ENCODE measurements at places on chromosomes 16 and 17.

DNA sequence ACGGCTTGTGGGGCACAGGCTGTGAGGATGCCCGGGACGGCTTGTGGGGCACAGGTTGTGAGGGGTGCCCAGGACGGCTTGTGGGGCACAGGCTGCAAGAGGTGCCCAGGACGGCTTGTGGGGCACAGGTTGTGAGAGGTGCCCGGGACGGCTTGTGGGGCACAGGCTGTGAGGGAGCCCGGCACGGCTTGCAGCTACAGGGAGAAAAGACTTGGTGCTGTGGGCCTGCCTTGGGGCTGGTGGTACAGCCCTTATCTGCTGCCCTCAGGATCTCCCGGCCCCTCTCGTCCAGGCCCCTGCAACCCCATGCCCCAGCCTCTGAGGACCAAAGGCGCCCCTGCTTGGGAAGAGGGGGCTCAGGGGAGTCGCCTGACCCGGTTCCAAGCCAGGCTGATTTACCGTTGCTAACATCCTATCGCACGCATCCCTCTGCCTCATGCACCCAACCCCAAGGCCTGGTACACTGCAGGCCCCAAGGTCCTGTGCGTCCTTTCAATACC, 5.0 kb upstream of the HBM start:
- no peak for DNase-seq

DNA sequence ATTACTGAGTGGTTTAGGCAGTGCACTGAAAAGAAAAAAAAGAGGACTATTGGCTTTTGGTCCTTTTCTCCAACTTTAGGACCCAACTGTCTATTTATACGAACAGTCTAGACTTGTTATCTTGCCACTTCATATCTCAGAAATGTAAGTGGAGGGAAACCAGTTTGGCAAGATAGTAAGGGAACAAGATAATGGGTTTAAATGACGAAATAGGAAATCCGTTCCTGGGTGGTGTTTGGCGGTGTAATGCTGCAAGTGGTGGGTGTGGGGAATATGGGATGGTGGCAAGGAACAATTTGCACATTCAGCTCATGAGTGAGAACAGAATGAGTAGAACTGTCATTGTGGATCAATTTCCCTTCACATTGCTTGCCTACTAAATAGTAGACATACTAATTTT, 44.7 kb downstream of the GRB7 start:
- no peak for DNase-seq

DNA sequence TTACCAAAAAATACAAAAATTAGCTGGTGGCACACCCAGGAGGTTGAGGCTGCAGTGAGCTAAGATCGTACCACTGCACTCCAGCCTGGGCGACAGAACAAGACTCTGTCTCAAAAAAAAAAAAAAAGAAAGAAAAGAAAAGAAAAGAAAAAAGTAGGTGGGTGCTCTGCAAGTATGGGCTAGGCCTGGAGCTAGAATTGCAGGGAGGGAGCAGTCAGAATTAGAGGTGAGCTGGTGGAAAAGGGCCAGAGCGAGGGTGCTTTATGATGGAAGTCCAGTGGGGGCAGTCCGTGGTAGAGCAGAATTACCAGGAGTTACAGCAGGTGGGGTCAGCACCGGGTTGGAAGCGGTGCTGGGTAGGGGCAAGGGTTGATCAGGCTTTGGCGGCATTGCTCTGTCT, 57.0 kb upstream of the KDM6B start:
- DNase-seq: no peak

DNA sequence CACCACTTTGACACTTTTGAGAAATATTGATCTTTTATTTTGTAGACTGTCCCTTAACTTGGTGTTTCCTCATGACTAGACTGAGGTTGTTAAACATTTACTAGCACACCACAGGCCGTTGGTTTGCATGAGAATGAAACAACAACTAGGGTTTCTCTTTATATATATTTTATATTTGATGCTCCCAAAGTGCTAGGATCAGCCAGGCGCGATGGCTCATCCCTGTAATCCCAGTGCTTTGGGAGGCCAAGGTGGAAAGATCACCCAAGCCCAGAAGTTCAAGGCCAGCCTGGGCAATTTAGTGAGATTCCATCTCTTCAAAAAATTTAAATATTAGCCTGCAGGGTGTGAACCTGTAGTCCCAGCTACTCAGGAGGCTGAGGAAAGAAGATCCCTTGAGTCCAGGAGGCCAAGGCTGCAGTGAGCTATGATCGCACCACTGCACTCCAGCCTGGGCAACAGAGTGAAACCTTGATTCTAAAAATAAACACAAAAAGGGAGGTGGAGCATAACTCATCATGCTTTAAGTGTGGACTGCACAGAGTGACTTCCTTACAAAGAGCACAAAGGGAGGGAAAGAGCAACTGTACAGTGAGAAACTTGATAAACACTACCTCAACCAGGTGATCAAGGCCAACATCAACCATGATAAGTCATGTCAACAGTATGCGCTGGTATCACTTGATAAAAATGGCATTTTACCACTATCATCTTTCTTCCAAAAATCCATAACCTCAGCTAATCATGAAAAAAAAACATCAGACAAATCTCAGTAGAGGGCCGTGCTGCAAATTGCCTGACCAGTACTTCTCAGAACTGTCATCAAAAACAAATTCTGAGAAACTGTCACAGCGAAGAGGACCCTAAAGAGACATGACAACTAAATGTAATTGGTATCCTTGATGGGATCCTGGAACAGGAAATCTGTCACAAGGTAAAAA, 72.8 kb upstream of the ATF7IP2 start:
- DNase-seq: no peak

GRCh38 chr16:89325861-89326471, 108.5 kb downstream of the ZNF778 start:
- no peak for DNase-seq

DNA sequence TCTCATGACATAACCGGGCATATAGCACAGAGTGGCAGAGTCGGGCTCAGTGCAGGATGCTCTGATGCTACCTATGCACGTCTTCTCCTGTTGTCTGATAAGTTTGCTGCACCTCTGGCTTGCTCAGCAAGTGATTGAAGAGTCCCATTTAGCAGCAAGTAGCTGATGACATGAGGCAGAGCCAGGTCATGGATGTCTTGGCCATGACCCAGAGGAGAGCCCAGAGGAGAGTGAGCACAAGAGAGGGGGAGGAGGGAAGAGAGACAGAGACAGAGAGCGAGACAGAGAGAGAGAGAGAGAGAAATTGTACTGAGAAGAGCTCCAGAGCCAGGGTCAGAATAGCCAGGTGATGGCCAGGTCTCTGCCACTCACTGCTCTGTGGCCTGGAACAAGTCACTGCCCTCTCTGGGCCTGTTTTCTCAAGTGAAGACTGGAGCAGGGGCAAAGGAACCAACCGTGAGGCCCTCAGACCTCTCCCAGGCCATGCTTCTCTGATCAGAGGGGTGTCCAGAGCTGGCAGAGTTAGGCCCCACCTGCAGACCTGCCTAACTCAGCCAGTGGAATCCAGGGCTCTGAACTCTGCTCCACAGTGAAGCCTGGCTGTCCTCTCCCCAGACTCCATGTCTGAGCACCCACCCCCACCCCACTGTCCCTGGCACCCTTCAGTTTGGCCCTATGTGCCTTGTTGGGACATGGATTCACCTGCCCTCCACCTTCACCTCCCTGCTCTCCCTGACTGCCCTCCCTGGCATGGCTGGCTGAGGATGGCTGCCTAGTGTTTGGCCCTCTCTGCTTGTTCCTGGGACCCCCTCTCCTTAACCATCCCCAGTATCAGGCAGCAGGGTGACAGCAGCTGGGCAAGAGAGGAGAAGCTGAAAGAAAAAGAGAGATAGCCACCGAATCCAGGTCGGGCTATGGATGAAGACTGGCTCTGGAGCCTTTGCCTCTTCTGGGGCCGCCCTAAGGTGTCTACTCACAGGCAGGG, 4.3 kb upstream of the KRT35 start:
- DNase-seq: no peak

GRCh38 chr16:12092544-12092921, 116.0 kb downstream of the SNX29 start:
- no peak for DNase-seq

- DNase-seq: no peak
Measured at GRCh38 chr16:87780385-87780989, 14.7 kb upstream of the KLHDC4 start.

DNA sequence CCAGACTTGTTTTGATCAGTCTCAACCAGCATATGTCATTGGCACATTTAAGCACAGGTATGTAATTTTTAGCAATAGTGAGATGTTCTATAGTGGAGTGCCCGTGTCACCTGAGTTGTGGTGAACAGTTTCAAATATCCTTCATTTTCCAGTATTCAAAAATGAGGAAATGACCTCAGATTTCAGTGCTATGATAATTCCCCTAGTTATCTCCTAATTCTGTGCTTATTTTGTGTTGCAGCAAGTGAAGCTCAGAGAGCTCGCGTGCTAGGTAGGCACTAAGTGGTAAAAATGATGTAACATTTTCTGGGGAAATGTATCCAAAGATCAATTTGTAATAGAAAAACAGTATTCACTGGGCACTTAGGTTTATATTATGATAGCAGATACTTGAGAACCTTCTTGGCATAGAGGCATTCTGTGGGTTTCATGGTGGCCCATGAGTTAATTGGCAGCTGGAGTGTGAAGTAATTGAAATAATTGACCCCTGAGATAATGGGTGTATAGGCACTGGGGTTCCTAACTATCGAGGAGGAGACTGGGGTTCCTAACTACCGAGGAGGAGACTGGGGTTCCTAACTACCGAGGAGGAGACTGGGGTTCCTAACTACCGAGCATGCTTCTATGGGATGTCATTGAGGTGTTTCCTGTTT, 159.1 kb downstream of the PRKCA start:
- no peak for DNase-seq

DNA sequence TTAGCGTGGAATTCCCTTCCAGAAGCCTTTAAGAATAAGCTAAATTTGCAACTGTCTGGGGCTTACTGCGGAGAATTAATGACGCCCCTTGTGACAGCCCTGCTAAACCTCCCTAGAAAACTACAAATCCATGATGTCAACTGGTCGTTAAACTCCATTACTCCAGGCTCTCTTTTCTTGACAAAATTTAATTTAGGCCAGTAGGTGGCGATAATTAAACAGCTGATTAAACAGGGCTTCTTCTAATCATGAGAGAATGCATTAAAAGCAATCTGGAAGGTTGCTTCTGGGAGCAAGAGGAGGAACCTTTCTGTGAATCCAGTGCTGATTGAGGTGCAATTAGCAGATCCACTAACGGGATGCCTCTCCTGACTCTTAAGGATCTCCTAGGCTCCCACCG, 8.1 kb upstream of the NLRP1 start:
- no peak for DNase-seq

DNA sequence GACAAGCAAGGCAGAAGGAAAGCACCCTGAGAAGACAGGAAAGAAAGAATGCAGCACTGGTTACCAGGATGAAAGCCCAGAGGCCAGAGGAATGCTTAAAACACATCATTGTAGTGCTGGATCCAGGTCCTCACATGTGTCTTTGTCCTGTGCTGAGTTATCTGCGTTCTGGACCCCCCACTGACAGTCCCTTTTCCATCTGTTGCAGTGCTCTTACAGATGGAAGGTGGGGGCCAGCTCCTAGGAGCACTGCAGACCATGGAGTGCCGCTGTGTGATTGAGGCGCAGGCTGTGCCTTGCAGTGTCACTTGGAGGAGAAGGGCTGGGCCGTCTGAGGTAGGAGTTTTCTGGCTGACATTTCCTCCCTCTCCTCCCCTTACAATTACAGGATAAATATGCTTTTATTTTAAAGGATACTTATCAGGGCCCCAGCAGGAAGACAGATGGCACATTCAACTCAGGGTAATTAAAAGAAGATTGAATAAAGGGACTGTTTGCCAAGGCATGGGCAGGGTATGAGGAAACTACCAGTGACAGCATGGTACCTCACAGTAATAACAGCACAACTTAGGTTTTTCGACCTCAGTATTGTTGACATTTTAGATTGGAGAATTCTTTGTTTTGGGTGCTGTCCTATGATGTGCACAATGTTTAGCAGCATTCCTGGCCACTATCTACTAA, 3.0 kb downstream of the EME1 start:
- DNase-seq: no peak

DNA sequence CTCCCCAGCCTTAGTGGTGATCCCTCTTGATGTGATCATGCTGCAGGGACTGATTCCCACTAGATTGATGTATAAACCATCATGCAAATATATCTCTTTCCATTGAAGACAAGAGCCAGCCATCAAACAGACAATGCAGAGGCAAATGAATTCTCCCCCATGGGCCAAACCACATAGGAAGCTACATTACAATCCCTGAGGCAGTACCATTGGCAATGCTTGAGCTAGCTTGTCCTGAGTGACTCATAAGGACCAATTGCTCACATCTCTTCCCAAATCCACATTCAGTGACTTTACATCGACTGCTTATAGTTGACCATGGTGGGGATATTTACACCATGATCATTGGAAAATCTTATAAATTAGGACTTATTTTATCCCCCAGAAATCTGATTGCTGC, 242.2 kb downstream of the SHISA9 start:
- no peak for DNase-seq

- no peak for DNase-seq
Measured at GRCh38 chr16:85556456-85557082, 56.6 kb upstream of the GSE1 start.

GRCh38 chr16:56911771-56912571, 20.0 kb upstream of the HERPUD1 start:
- DNase-seq: no peak

DNA sequence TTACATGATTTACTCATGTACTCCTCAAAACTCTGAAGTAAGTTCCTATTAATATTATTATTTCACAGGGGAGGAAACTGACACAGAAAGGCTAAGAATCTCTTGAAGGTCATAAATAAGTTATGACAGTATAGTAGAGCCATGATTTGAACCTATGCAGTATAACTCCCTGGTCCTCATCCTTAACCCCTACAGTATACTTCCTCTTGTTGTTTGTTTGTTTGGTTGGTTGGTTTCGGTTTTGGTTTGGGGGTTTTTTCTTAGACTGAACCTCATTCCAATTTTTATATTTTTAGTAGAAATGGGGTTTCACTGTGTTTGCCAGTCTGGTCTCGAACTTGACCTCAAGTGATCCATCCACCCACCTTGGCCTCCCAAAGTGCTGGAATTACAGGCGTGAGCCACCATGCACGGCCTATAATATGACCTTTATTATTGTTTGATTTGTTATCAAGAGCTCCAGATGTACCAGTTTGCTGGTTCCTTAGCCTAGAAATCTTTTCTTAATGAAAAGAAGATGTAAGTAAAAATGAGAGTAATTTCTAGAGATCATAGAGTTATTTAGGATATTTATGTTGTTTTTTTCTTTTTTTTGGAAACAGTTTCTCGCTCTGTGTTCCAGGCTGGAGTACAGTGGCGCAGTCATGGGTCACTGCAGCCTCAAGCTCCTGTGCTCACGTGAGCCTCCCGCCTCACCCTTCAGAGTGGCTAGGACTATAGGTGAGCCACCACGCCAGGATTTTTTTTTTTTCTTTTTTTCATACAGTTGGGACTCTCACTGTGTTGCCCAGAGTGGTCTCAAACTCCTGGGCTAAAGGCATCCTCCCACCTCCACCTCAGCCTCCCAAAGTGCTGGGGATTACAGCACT, 4.8 kb downstream of the PRR11 start:
- DNase-seq: no peak

- DNase-seq: no peak
Measured at GRCh38 chr17:35735036-35735805, 3.8 kb downstream of the RASL10B start.
